OCI-M1 (cell line): ENCODE measurements at places on chromosomes 7 and 10.

DNA sequence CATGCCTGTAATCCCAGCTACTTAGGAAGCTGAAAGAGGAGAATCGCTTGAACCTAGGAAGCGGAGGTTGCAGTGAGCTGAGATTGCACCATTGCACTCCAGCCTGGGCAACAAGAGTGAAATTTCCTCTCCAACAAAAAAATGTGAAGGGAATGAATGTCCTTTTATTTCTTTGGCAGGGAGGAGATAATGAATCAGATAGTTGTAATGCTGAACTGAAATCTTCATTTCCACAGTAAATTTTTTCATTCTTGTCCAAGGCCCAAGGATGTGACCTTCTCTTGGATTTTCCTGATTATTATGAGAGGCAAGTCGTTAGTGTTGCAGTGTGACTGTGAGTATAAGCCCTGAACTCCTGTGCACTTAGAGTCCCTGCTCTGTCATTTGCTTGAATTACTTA is 13.6 kb downstream of the STAMBPL1 start:
- DNase-seq = no peak

GRCh38 chr10:110358869-110359629 is 54.3 kb upstream of the SMNDC1 start:
- DNase-seq = no peak

DNA sequence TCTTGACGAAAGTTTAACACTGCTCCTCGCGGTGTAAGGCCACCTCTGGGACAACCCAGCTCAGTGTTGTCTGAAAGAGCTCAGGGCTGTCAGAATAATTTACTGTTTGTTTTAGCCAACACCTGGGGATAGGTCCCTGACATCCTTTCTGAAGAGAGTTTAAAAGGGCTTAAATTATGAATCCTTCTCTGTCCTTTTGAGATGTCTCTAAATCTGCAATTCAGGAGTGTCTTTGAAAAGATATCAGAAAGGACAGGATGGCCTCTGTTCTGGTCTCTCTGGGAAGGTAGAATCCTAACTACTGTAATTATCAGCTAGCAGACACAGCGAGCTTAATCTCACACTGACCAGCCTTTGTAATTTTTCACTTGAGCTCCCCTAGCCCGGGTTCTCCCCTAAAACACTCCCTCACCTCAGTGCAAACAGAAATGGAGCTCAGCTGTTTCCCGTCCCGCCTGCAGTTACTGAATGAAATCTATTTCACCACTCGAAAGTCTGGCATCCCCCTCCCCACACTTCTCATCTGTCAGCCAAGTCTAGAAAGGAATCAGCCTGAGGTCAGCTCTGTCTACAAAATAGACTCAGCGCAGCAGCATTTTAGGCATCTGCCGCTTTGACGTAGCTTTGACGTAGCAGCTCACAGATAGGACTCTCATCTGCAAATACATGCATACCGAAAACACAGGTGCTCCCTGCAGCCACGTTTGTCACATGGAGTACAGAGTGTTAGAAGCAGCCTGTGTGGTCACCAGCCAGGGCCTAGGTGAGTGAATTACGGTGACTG is 4.8 kb downstream of the DYNC2I1 start:
- peak; percentile 26 for DNase-seq

DNA sequence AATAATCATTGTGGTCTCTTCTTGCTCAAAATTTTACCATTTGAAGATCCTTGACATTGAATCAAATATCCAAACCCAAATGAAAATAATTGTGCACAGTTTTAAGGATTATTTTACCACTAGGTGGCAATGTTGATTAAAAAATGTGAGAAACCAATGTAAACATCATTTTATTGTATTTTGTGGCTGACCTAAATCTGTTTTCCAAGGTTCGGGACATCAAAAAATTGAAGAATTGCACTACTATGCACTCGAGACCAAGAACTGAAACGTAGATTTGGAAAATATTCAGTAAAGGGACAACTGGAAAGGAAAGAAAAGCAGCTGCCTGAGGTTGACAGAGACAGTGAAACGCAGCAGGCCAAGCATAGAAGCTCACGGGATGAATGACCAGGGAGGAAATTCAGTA is 259.3 kb downstream of the SNX13 start:
- no peak for DNase-seq

GRCh38 chr7:64892666-64893309 is 10.3 kb upstream of the ZNF273 start:
- DNase-seq = peak; percentile 70

DNA sequence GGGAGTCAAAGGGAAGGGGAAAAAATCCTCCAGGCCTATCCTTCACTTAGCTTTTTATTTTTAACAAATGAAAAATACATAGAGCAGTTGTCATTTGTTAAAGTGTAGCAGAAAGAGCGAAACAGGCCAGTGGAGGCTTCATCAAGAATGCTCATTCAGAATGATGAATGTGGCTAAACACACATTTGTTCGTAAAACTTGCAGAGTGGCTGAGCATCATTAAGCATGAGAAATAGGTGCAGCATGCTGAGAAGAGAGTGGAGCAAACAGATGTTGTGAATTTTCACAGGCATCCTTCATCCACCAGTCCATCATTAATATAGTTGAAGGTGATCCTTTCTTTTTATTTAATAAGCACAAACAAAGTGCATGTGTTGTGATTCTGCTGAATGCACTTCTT is 407.6 kb downstream of the LRMDA start:
- no peak for DNase-seq

GRCh38 chr10:76884673-76885275 is 752.8 kb downstream of the KCNMA1 start:
- no peak for DNase-seq

- DNase-seq = no peak
Measured at GRCh38 chr7:114644455-114644854, 229.8 kb downstream of the FOXP2 start.

- DNase-seq = no peak
Measured at GRCh38 chr7:34652809-34653208, 5.2 kb upstream of the NPSR1 start.

DNA sequence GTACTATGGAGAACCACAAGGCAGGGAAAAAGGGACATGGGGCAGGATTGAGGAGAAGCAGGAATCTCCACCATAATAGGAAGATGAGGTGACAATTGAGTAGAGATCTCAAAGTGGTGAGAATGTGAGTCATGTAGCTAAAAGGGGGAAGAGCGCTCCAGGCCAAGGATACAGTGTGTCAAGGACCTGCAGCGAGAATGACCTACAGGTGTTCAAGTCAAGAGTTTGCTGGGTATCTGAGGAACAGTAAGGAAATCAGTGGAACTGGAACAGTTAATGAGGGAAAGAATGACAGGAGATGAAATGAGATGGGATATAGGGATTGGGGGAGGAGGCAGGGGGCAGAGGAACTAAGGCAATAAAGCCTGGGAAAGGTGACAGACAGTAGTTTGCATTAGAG is 33.6 kb downstream of the SFR1 start:
- DNase-seq = no peak

- DNase-seq = no peak
Measured at GRCh38 chr7:135098391-135098790, 49.5 kb upstream of the TMEM140 start.

GRCh38 chr7:137996386-137996851 is 5.5 kb downstream of the CREB3L2 start:
- peak; percentile 92 for DNase-seq

GRCh38 chr7:20249920-20250319 is 32.7 kb upstream of the MACC1 start:
- no peak for DNase-seq

GRCh38 chr7:102175423-102176170 is 111.1 kb upstream of the SH2B2 start:
- no peak for DNase-seq

- DNase-seq = no peak
Measured at GRCh38 chr7:70571403-70571934, 560.5 kb upstream of the GALNT17 start.
